ENCODE measurements at places on chromosomes 6 and 20. TPM values are rescaled to one million over a fixed set of nuclear protein-coding genes. Genes with fewer than 3 reads are reported as not detected.

C2 gene
- 451 TPM for total RNA-seq

- DNase-seq: no peak
Observed at GRCh38 chr6:15793826-15794225, 131.0 kb upstream of the DTNBP1 start.

GSTA3 gene
- not detected for total RNA-seq

GRCh38 chr20:44187054-44187771, at the start of gene JPH2:
TSS of gene JPH2 (minus strand) at chr20:44187188. CDS start at chr20:44186705, 483 bp downstream.
- no peak for DNase-seq

CST4 gene
- not detected for total RNA-seq

- no peak for DNase-seq
Observed at GRCh38 chr20:42779216-42779615, 410.5 kb downstream of the PTPRT start.

PNPLA1 gene
- total RNA-seq: not detected

DNA sequence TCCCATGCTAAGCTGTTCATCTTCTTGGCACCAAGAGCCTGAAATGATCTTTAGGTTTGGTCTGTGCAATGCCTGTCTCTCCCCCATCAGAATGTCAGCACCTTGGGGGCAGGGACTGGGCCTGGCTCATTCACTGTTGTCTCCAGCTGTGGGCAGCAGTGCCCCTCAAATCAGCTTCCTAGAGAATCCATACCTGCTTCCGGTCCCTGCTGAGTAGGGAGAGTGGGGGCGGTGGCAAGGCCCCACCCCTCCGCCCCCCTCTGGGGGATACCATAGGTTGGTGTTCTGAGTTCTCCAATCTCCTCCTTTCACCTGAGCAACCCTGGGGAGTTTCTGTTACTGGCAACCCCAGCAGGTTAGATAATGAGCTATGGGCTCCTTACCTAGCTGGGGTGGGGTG, 19.2 kb upstream of the SPDEF start:
- no peak for DNase-seq

GRCh38 chr6:31882344-31882743, 3.5 kb upstream of the SLC44A4 start:
- DNase-seq: no peak
